ENCODE measurements at places on chromosomes 5 and 9.

GRCh38 chr5:133606835-133607234 is 5.5 kb downstream of the FSTL4 start:
- DNase-seq: no peak

DNA sequence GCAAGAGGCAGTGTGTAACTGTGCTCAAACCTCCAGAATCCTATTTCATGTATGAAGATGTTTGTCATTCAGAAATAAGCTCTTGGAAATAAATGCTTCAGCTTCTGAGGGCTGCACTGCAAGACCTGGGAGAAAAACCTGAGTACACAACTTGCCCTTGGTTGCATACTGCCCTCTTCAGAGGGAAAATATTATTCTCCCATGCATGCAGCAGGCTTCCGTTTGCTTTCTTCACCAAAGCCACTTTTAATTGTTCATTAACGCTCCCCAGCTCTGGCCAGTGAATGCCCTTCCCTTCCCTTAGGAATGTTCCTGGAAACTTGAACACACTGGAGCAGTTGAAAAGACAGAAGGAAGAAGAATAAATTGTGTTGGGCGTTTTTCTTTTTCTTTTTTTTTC is 2.5 kb upstream of the WHRN start:
- no peak for DNase-seq

- no peak for DNase-seq
Measured at GRCh38 chr5:68350176-68350575, 134.6 kb downstream of the PIK3R1 start.

GRCh38 chr5:176596689-176597416 is 13.1 kb downstream of the GPRIN1 start:
- peak; percentile 58 for DNase-seq

- no peak for DNase-seq
Measured at GRCh38 chr5:58153255-58153654, 306.6 kb downstream of the PLK2 start.

DNA sequence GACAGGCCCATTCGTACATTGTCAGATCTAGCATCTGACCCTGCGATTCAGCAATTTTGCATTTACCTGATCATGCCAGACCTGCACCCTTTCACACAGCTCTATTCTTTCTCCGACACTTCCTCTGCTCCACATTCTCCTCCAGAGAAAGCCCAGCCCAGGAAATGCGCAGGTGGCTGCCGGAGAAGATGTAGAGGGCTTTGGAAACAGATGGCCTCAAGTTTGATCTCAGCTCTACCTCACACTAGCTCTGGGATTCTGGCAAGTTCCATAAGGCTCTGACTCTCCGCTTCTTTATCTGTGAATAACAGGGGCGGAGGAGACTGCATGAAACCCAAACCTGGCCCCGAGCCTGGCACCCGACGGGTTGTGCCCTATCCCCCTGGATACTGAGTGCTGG is 61.5 kb downstream of the GABBR2 start:
- DNase-seq: no peak

DNA sequence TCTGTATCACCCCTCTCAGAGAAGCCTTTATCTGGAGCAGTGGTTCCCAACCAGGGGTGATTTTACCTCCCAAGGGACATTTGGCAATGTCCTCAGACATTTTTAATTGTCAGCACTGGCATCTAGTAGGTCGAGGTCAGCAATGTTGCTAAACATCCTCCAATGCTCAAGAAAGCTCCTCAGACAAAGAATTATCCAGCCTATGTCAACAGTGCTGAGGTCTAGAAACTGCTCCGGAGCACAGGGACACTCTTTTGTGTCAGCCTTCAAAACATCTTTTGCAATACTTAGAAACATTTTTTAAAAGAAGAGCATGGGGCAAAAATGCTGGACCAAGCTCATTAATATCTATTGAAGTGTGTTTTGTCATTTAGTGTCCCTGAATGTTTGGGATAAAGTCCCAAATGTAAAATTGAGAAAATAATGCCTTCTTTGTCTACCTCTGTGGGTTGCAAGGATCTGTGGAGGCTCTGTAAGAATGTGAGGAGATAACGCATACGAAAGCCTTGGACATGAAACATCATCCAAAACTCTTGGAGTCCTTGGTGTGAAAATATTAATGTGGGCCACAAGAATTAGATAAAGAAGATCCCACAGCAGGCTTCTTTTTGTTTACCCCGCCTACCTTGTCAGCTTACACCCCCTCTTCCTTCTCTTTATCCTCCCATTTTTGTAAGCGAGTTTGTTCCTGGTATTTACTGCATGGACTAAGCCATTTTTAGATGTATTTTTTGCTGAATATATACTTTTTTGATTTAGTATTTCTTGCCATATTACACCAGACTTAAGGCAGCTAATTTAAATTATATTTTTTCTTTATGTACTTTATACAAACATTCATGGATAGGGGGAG is 193.5 kb downstream of the CD180 start:
- no peak for DNase-seq

- no peak for DNase-seq
Measured at GRCh38 chr5:7251132-7251531, 144.8 kb upstream of the ADCY2 start.

DNA sequence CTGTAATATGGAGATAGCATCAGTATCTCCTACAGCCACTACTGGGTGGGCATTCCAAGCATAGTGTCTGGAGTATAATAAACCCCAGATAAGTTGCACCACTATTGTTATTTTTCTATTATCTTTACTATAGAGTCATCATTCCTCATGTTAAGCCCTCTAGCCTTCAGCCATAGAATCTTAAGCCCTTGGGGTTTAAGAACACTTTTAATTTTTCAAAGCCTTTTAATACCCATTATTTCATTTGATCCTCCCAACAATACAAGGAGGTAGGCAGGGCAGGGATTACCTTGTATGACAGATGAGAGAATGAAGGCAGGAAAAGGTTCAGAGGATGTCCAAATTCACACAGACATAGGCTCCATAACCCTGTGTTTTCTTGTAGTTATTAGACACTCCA is 112.5 kb downstream of the EBF1 start:
- no peak for DNase-seq

GRCh38 chr9:74942801-74943200 is 9.9 kb downstream of the C9orf40 start:
- DNase-seq: peak; percentile 6

- DNase-seq: no peak
Measured at GRCh38 chr9:73158723-73159122, 7.1 kb downstream of the ANXA1 start.

- DNase-seq: no peak
Measured at GRCh38 chr5:4833104-4833738, 306.9 kb upstream of the ADAMTS16 start.

- DNase-seq: no peak
Measured at GRCh38 chr5:172868924-172869591, 35.0 kb downstream of the ERGIC1 start.

- no peak for DNase-seq
Measured at GRCh38 chr9:120603591-120603990, 23.6 kb upstream of the CDK5RAP2 start.

DNA sequence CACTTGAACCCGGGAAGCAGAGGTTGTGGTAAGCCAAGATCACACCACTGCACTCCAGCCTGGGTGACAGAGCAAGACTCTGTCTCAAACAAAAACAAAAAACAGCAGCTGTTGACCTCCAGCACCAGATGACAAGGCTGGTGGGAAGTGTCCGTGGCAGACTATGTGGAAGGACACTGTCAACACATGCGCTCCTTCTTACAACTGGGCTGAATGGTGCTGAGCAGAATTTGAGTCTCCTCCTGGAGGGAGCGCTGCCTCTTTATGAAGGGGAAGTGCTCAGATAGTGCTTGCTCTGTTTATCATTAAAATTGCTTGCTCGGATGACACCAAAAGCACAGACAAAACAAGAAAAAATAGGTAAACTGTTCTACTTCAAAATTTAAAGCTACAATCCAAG is 9.2 kb upstream of the CFAP157 start:
- no peak for DNase-seq

- peak; percentile 15 for DNase-seq
Measured at GRCh38 chr9:132486706-132487350, 76.8 kb downstream of the CFAP77 start.

- no peak for DNase-seq
Measured at GRCh38 chr9:38117651-38118050, 48.6 kb upstream of the SHB start.

DNA sequence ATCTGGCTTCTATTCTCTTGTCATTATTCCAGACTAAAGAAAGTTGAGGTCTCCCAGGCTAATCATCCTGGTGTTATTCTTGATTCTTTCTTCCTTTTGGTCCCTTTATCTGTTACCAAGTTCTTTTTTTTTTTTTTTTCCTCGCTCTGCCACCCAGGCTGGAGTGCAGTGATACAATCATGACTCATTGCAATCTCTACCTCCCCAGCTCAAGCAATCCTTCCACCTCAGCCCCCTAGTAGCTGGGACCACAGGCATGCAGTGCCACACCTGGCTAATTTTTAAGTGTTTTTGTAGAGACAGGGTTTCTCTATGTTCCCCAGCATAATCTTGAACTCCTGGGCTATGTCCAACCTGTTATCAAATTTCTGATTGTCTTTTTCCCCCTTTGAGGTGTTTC is 126.6 kb upstream of the DHFR start:
- no peak for DNase-seq

GRCh38 chr9:127968042-127968441 is 12.7 kb downstream of the EEIG1 start:
- no peak for DNase-seq

DNA sequence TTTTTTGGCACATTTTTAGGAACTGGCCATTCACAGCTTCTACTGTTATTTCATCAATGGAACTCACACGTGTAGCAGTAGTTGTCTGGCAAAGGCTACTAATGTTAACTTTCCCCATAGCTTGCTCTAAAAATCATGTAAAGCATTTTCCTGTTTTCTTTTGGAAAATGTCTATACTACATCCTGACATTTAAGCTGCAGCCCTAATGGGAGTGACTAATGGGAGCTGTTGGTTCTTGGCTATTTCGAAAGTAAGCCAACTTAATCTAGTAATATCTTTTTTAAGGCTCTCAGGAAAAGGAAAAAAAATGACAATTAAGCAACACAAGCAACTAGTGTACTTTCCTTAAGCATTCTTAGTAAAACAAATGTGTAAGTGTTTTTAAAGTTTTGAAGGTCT is 169.2 kb downstream of the SLC12A2 start:
- no peak for DNase-seq

DNA sequence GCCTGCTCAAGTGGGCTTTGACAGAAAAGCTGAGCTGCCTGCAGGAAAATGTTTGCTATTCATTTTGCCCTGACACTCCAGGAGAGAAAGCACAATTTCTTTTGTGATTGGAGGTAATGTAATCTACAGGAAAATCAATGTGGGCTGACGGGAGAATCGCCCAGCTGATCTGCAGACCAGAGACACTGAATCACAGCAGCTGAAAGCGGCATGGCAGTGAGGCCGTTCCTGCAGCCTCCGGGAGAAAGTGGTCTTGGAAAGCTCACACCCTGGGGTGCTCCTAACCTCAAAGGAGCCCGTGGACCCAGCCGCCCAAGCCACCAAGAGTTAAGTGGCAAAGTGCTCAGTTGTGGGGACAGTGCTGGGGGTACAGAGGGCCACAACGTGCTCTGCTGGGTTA is 593.6 kb downstream of the BNC2 start:
- DNase-seq: no peak

DNA sequence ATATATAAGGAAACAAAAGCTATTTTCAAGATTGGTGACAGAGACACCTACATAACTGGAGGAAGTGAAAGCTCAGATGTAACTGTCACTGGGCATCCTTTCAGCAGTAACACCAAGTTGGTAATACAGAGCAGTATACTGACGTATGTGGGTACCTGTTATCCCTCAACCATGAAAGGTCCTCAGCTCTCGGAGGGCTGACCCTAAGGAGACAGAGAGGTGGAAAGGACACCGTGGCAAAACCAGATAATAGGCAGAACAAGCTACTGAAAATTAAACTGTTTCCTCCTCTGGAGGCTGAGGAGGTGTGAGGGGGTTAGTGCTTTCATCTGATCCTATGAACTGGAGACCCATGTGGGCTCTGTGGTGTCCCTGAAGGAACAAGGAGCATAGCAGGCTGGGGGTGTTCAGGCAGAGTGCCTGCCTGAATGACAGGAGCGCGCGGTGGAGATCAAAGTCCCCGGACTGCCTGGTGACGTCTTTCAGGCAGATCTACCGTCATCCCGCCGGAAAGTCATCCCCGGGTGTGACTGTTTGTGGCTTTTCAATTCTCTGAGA is 130.2 kb upstream of the FSTL4 start:
- DNase-seq: no peak

GRCh38 chr5:137566118-137566541 is 67.0 kb upstream of the SPOCK1 start:
- DNase-seq: no peak

GRCh38 chr5:176918613-176919012 is 19.5 kb upstream of the HK3 start:
- DNase-seq: no peak

GRCh38 chr5:37724395-37725125 is 115.3 kb downstream of the GDNF start:
- no peak for DNase-seq

- no peak for DNase-seq
Measured at GRCh38 chr5:108061941-108062340, 320.0 kb downstream of the FBXL17 start.

- DNase-seq: no peak
Measured at GRCh38 chr5:160605266-160605665, 183.6 kb downstream of the PTTG1 start.

DNA sequence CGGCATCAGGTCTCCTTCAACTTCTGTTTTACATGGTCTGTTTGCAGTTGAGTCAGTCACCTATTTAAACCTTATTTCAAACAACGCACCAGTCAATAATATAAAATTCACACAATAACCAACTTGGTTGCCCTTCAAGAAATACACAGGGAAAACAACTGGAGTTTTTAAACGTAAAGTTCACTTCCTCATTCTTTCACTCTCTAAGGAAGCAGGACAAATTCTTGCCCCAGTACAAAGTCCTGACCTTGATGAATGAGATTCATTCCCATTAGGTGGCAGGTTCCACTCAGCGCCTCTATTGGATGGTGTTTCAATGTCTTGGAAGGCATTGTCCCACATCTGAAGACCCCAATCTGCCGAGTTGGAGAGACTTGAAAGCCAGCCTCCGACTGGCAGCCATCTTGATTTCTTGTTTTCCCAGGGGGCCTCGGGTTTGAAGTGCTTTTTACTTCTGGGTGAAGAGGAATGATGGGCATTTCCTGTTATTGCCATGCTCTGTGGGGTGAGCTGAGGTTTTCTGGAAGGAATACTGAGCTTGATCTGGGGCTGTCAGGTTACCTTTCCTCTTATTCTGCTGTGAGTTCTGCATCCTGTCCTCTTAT is 105.0 kb downstream of the ACER2 start:
- no peak for DNase-seq

- DNase-seq: no peak
Measured at GRCh38 chr5:34854459-34855174, 15.7 kb downstream of the TTC23L start.

DNA sequence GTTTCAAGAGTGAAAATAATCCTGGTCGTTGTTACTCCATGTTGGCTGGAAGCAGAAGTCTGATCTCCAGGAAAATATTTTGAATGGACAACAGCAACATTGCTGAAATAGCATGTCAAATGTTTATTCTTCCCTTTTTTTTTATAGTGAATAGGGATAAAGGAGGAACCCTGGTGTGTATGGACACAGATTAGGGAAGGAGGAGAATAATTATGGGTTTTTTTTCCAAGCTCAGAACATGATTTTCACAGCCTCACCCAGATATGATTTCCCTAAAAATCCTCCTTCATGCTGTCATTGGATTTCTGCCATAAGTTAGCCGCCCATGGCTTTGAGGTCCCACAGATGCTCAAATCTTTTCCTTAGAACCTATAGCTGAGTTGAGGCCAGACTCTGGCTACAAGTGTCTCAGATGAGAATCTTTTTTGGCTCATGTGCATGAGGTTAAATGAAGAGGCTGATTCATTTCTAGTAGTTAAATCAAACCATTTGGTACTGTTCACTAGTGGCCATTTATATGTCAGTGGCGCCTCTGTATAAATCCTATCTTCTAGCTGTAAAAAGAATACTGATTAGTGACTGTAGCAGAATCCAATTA is 65.5 kb upstream of the LIFR start:
- no peak for DNase-seq
